ENCODE measurements at places on chromosomes 11 and 22.

- no peak for DNase-seq
Measured at GRCh38 chr11:109892321-109892794, 200.8 kb upstream of the ZC3H12C start.

DNA sequence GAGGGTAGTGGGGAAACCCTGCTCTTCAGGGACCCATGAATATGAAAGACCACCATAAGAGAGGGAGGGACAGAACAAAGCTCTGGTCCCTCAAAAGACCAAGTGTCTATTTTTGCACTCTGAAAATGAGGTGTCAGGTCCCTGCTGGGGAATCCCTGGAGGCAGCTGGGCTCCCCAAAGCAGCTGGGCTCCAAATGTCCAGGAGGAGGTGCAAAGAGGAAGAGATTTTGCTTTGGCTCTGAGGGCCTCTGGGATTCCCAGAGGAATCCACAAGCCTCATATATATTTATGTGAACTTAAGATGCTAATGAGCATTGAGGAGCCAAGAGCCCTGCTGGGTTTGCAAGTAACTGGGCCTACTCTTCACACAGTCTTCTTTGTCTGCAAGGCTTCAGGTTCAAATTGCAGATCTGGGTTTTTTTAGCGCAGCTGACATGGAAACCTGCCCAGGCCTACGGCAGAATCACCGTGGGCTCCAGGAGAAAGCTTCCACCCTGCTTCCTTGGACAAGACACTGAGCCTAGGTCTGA, 26.0 kb downstream of the CLMP start:
- no peak for DNase-seq

DNA sequence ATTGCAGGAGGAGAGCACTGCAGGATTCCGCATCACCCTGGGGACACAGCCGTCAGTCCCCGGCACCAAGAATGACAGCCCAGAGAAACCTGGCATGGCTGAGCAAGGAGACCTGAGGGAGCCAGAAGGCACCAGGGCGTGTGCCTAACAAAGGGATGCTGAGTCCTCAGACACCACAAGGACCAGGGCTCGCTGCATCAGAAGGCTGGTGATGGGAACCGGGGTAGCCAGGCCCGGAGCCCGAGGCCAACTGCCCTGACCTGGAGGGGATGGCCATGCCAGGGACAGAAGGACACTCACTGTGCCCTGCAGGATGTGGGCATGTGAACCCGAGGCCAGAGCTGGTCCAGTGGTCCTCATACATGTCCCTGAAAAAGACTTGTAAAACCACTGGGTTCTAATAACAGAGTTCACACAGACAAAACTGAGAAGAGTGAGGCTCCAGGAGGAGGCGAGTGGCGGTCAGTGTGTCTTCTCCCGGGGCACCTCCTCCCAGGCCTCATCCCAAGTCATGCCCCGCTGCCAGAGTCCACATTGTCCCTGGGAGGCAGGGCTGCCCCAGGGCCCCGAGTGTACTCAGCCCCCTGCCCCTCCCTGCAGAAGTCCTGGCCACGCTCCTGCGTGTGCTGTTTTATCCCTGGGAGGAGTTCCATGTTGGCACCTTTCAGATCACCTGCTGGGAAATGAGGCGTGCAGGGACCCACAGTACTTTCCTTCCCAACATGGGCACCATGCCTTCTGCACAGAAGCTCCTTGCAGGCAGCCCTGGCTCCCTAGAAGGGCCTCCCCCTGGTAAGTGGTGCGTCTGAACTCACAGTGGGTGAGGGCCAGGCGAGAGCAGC, 42.5 kb downstream of the TBX1 start:
- no peak for DNase-seq

GRCh38 chr11:129704831-129705230, 110.8 kb upstream of the TMEM45B start:
- DNase-seq = no peak

- no peak for DNase-seq
Measured at GRCh38 chr11:30753504-30753903, 167.4 kb upstream of the MPPED2 start.

- no peak for DNase-seq
Measured at GRCh38 chr11:117544130-117544800, 216.6 kb downstream of the CEP164 start.

DNA sequence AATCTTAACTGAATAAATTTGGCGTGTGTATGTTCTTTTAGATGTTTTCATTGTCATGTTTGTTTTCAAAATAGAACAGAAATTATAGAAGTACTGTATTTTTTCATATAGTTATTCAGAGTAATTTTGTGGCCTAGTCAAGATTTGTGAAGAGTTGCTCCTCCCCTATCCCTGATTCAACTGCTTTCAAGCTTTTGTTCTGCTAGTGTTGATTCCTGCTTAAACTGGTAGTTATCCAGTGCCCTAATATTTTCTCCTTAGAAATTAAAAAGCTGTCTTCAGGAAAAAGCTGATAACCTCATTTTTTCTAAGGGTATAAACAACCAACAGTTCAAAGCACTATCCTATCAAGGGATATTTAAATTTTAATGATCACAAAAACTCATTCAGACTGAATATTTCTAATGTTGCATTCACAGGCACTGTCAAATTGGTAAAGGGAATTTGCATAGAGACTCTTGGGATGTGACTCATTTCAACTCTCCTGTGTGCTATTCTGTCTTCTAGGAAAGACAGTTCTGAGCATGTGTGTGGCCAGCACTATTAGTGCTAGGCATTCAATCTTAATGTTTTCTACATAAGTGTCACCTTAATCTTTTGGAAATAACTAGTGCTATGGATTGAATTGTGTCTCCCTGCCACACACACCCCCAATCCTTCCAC, 1776.0 kb downstream of the LRRC4C start:
- DNase-seq = no peak

GRCh38 chr11:108486828-108487227, 11.4 kb downstream of the POGLUT3 start:
- DNase-seq = no peak

DNA sequence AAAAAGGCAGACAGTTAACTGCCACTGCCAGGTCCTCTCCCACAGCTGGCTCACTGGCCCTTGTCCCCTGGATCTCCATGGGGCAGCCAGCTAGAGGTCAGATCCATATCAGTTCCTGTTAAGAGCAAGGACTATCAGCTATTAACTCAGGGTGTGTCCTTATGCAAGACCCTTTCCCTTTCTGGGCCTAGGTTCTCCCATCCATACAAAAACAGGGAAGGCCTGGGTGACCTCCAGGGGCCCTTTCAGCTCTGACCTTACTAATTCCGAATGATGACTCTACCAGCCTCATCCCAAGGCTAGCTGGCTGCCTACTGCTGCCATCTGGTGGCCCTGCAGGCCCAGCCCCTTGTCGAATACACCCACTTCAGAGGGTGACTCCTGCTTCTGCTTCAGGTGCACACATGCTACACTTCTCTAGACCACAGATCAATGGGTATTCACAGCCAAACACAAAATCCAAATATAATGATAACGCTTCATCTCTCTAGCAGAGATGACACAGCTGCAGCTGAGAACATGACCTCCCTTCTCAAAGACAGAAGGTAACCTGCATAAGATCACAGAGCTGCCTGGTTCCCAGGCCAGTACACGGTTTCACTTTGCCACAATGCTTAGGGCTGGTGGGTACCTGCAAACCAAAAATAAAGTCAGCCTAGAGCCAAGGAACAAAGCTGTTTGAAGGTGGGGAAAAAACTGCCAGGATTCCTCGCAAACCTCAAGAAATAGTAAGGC, 34.1 kb downstream of the SERGEF start:
- DNase-seq = no peak

DNA sequence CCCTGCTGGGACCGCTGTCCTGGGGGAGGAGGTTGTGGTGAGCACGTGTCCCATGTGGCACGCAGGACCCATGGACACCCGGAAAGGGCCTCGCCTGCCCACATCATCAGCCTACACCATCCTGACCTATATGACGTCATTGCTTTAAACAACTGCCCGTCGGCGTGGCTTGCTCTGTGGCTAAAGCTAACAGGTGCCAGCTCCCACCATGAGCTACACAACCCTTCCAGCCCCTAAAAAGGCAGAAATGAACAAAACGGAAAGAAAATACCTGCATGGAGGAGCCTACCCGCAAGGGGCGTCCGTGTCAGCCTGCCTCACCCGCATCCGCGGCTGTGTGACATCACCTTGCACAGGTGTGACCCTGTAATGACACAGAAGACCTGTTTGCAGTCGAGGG, 481.8 kb downstream of the BRD1 start:
- DNase-seq = no peak

DNA sequence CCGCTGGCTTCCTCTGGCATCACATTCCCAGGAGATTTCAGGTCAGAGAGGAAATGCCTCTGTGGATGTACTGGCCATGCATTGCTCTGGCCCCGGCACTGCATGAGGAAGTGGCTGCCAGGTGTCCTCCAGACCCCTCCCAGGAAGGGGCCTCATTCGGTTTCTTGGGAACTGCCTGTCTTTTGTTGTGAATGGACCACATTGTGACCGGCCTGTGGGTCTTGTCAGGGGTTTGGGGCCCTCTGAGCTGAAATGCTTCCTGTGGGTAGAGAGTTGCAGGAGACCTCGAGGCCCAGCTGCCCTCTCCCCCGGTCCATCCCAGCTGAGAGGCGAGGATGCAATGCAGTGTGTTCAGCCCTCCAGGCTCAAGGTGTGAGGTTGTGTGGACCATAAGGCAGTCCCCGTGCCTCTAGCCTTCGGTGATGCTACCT, 18.8 kb upstream of the ST3GAL4 start:
- DNase-seq = no peak

DNA sequence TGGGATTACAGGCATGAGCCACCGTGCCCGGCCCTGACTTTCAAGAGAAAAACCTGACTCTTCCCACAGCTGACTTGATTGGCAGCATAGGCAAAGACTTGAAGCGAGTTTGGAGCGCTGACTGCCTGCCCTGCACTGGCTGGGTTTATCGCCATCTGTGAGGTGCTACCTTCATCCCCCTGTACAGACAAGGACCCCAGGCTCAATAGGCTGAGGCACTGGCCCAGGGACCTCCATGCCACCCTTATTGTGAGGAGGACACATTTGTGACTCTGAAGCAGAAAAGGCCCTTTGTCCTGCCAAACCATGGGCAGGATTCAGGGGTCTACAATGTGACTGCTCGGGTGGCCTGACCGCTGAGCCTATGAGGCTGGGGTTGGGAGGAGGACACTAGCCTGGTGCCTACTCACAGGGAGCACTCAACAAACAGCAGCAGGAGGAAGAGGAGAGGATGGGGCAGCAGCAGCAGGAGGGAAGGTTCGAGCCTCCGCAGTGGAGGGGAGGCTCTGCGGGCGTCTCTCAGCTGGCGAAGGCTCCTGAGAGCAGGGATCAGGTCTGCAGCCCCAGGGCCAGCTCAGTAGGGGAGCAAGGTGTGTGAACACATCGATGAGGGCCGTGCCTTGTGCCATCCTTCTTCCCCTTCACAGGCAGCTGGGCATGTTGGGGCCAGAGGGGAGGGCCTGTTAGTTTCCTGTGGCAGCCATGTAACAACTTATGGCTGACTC, 72.9 kb upstream of the WNT7B start:
- no peak for DNase-seq

GRCh38 chr11:46560300-46560991, 33.4 kb downstream of the AMBRA1 start:
- no peak for DNase-seq

GRCh38 chr11:90204832-90205646, 17.8 kb downstream of the CHORDC1 start:
- no peak for DNase-seq

- DNase-seq = no peak
Measured at GRCh38 chr11:73170140-73170539, 28.0 kb upstream of the FCHSD2 start.

DNA sequence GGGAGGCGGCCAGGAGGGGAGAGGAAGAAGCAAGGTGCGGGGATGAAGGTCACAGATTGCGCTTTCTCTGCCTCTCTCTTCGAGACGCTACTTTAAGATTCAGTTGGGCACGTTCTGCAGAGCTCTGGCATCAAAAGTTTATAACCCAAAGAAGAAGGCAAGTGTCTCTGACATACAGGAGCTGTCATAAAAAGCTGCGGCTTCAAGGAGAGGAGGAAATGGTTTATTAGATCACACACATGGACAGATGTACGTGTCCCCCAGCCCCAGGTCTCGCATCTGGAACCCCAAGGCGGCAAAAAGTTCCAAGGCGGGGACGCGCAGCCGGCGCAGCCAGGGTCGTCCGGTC, 589.0 kb downstream of the OPCML start:
- no peak for DNase-seq

GRCh38 chr22:48055827-48056226, 1293.4 kb downstream of the TBC1D22A start:
- no peak for DNase-seq

- DNase-seq = no peak
Measured at GRCh38 chr11:68467201-68467834, 6.8 kb downstream of the PPP6R3 start.

- no peak for DNase-seq
Measured at GRCh38 chr11:57407010-57407920, 16.8 kb upstream of the PRG2 start.

DNA sequence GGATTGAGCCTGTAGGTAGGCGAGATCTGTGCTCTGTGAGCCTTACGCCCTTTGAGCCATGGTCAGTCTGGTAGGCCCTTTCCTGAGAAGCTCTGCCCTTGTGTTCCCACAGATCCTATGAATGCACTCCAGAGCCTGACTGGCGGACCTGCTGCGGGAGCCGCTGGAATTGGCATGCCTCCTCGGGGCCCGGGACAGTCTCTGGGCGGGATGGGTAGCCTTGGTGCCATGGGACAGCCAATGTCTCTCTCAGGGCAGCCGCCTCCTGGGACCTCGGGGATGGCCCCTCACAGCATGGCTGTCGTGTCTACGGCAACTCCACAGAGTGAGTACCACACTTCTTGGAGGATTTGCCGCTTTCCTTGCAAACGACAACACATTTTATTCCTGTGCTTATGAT, 47.4 kb downstream of the MED15 start:
- no peak for DNase-seq

- DNase-seq = no peak
Measured at GRCh38 chr22:48332438-48333322, 1495.0 kb downstream of the BRD1 start.

- no peak for DNase-seq
Measured at GRCh38 chr11:3934658-3935057, 79.2 kb downstream of the STIM1 start.

DNA sequence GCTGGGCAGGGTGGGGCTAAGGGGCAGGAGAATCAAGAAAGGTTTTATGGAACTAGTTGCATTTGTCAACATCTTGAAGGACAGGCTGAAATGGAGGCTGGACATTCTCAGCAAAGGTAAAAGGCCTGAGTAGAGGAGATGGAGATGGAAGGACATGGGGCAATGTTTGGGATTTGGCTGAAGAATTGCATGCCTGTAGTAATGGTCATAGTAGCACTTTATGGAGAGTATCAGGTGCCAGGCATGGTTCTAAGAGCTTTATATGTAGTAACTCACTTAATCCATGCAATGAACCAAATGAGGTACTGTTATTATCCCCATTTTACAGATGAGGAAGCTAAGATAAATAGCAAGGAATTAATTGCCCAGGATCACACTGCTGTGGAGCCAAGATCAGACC, 23.9 kb downstream of the BMAL1 start:
- no peak for DNase-seq

DNA sequence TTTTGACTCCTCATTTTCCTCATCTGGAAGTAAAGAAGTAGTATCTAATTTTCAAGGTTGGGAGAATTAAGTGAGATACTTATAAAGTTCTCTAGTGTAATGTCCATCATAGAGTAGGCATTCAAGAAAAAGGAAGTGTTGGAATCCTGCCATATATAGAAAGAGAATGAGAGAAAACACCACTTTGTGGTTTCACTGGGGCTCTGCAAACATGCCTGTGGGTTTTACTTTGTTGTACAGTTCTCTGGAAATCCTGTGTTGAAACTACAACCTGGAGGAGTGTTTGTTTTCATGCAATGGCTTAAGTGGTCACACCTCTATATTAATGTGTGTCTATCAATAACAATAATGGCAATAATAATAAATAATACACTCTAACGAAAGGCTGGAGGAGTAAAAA, 741.7 kb downstream of the NELL1 start:
- no peak for DNase-seq
